Activated T-helper 1 cell treated with anti-CD3 and anti-CD28 coated beads, Interleukin-2, amount 50 U/mL, for 16 hours (primary cell): ENCODE measurements at places on chromosomes 1 and 21.

DNA sequence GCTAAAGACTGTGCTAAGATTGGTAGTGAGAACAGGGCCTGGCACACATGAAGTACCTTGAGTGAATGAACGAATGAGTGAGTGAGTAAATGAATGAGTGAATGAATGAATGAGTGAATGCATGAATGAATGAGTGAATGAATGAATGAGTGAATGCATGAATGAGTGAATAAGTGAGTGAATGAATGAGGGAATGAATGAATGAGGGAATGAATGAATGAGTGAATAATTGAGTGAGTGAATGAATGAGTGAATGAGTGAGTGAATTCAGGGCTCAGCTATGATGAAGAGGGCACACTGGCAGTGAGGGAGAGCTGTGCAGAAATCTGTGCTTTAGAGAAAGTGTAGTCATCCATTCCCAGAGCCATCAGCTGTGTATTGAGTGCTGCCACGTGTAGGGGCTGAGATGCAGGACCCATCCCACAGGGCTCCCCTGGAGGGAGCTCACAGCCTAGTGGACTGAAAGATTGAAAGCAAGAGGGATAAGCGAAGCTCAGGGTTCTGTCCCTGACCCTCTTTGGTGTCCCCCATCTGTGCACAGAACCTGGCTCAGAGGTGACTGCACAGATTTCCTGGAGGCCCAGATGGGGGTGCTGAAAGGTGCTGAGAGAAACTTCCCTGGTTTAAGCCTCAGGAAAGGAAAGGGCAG lies 217.9 kb upstream of the VAMP3 start:
- DNase-seq: no peak

- DNase-seq: no peak
Measured at GRCh38 chr1:171083222-171083621, 7.5 kb upstream of the FMO3 start.

DNA sequence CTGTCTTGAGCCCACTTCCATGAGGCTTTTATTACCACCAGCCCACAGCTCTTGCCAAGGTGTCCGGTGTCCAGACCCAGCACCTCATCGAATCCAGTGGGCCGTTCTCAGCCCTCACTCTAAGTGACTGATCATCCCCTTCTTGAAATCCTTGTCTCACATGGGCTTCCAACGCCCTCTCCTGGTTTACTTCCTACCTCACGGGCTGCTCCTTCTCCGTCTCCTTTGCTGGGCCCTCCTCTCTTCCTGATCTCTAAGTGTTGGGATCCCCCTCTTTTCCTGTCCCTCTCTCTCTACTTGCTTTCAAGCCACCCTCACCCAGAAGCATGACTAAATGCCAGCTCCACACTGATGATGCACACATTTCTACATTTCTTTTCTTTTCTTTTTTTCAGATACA lies 9.0 kb upstream of the RHBG start:
- DNase-seq: no peak

GRCh38 chr21:31370893-31371544 lies 27.0 kb upstream of the TIAM1 start:
- no peak for DNase-seq

DNA sequence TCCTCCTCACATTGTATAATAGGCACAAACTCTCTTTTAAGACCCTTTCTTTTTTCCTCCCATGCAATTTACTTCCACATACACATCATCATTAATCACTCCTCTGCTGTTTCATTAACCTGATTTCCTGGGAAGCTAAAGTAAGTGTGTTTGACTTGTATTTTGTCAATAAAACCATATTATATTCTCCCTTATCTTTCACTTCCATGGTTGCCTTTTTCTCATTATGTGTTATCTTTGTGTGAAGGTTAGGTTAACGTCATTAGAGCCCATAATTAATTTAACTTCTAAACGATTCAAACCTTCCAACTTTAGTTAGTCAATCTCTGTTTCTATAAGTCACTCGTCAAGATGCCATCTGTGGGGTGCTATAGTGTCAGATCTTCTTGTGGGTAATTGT lies 313.0 kb downstream of the PAPPA2 start:
- no peak for DNase-seq

DNA sequence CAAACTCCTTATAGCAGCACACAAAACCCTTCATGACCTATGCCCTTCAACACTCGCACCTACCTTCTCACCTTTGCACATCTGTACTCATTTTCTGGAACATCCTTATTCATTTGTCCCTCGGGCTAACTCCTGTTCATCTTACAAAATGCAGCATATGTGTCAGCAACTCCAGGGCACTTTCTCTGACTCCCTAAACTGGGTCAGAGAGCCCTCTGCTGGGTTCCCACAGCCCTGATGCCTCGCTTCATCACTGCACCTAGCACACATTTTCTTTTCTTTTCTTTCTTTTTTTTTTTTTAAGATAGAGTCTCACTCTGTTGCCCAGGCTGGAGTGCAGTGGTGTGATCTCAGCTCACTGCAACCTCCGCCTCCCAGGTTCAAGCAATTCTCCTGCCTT lies 54.0 kb downstream of the RAB3B start:
- DNase-seq: no peak

DNA sequence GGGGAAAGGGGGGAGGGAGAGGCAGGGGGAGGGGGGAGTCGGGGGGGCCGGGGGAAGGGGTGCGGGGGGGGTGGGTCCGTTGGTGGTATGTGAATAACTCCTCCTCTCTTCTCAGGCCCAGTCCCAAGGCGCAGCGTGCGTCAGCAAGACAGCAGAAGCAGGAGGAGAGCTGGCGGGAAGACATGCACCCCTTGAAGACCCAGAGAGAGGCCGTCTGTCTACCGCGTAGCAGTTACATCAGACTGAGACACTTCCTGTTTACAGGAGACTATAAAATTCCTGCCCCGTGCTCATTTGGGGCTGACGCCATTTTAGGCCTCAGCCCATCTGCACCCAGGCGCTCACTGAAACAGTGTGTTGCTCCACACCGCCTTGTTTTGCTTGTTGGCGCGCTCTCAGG lies 55.3 kb downstream of the SETD4 start:
- no peak for DNase-seq

DNA sequence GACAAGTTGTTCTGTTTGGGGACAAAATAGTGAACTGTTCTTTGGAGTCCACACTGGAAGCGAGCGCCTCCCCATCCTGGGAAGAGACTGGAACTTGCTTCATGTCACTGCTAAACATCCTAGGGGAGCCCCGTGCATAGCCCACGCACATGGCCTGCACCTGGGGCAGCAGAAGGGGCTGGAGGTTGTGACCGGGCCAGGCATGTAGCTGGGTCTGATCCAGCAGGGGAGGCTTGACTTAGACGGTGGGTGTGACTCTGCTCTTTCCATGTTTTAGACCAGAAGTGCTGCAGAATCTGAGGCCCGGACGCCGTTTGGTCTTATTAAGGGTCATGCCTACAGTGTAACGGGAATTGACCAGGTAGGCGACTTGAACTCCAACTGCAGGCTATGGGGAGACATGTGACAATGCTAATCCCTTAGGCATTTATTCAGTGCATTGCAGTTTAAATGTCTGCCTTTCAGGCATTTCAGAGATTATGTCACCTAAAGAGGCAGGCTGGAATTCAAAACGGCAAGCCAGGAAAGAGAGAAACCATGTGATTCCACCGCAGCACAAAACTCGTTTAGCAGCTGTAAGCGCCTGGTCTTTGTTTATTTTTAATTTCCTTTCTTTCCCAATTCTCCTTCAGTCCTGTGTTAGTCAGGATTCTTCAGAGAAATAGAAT lies 21.8 kb downstream of the CAPN9 start:
- no peak for DNase-seq

GRCh38 chr1:93029317-93029716 lies 49.8 kb upstream of the MTF2 start:
- DNase-seq: no peak
